Pulmonary artery endothelial cell (primary cell): ENCODE measurements at places on chromosomes 2 and 18.

- DNase-seq, result no peak
These were observed 30.1 kb upstream of the MBOAT2 start for GRCh38 chr2:9033385-9034168.

DNA sequence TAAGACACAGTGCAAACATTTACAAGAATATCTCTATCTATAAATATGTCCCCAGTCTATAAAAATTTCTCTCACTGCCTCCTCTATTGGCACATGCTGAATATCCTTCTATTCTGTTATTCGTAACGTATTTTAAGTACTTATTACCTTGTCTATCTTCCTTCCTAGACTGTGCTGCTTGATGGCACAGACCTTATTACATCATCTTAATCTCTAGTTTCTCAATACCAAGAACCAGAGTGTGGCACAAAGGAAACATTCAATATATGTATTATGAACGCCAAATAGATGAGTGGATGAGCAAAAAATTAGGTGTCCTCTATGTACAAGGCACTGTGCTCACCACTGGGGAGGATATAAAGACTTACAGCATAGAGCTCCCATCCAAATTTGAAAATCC lies 282.8 kb downstream of the NBAS start:
- DNase-seq, result no peak

- DNase-seq, result no peak
These were observed 235.0 kb downstream of the KLHL29 start for GRCh38 chr2:23619941-23620340.

DNA sequence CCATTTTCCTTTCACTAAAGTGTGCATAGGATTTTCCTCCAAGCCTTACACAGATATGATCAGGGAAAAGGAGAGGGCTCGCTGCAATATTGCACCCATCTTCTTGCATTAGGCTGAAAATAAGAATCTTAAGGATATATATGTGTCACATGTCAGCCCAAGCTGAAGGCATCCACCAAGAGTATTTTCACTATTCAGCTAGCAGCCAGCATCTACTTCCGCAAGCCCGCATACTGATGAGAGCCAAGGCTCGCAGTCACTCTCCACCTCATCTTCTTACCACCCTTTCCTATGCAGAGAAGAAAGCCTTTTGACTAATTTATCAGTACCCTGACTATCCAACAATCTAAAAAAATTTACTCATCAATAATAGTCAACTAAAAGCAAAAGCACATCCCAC lies 6.1 kb downstream of the TMEM163 start:
- no peak for DNase-seq

DNA sequence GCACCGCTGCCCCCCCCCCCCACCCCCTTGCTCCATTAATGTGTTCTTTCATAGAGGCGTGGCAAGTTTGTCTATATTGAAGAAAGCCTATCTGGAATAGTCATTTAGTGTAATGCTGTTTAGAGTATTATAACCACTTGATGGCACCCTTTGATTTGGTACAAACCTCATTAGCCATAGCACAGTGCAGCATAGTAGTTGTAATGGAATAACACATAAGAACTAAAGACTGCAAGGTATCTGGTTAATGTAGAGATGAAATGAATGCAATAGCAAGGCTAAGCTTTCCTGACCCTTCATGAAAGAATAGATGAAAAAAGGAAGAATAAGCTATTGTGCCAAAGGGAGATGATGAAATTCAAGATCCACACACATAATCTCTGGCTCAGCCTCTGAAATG lies 81.9 kb downstream of the EHBP1 start:
- peak; percentile 19 for DNase-seq

GRCh38 chr2:170152421-170152820 lies 25.5 kb upstream of the MYO3B start:
- DNase-seq, result no peak

- no peak for DNase-seq
These were observed 90.4 kb downstream of the SLC8A1 start for GRCh38 chr2:40361478-40361877.
